ENCODE measurements at places on chromosomes 2 and 18.

GRCh38 chr2:7073901-7074300, 156.7 kb downstream of the RNF144A start:
- DNase-seq = no peak

- no peak for DNase-seq
These were observed 91.2 kb upstream of the ARL4C start for GRCh38 chr2:234588054-234588430.

- DNase-seq = no peak
These were observed 879.5 kb downstream of the TSN start for GRCh38 chr2:122634920-122635319.

- DNase-seq = no peak
These were observed 268.3 kb upstream of the SPRED2 start for GRCh38 chr2:65700720-65701119.

Measured in CD4-positive, alpha-beta T cell treated with Interleukin-15 for 1 hour (primary cell).